ENCODE measurements at places on chromosomes 4 and X.

GRCh38 chr4:159508917-159509500 lies 406.1 kb downstream of the RAPGEF2 start:
- no peak for DNase-seq

DNA sequence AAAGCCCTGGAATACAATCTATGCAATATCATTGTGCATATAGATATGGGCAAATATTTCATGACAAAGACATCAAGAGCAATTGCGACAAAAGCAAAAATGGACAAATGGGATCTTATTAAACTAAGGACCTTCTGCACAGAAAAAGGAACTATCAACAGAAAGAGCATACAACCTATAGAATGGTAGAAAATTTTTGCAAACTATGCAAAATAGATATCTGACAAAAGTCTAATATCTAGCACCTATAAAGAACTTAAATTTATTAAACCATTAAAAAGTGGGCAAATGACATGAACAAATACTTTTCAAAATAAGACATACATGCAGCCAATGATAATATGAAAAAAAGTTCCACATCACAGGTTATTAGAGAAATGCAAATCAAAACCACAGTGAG lies 312.9 kb downstream of the GLUD2 start:
- no peak for DNase-seq

- no peak for DNase-seq
Measured at GRCh38 chr4:187380181-187380581, 615.4 kb upstream of the ZFP42 start.

- no peak for DNase-seq
Measured at GRCh38 chrX:46140272-46140671, 404.9 kb downstream of the ZNF674 start.

- DNase-seq, result no peak
Measured at GRCh38 chr4:164508097-164508496, 245.8 kb upstream of the SMIM31 start.

Measured in CD4-positive, alpha-beta T cell treated with Interleukin-6 at 100 ng/mL for 8 hours (primary cell).